ENCODE measurements at places on chromosomes 11 and 22. TPM values are rescaled to one million over a fixed set of nuclear protein-coding genes. Genes with fewer than 3 reads are reported as not detected.

- DNase-seq = no peak
- no peaks in the 10 kb centered on the region for H3K36me3 ChIP-seq
- no peak overlapping the region for H3K27ac ChIP-seq
Measured at GRCh38 chr11:62401811-62402210, 17.0 kb upstream of the SCGB1A1 start.

DNA sequence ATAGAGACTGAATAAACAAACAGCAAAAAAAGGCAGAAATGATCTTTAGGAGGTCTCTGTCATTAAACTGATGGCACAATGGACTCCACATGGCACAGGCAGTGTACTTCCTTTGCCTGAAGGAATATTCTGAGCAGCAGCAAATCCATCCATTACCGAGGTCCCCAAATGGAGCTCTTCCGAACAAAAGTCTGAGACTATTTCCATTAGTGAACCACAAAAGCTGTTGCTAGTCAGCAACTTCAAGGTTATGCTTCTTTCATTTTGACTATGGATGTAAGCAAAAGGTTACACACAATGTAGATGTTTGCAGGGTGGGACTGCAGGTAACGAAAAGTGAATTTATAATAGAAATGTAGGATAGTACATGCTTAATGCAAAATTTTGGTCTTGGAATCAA, 14.5 kb downstream of the NARS2 start:
- DNase-seq = no peak
- H3K27ac ChIP-seq = no peak overlapping the region
- H3K27me3 ChIP-seq = no peaks in the 10 kb centered on the region

GRCh38 chr22:47168900-47169800, 406.7 kb downstream of the TBC1D22A start:
- H3K4me1 ChIP-seq = no peaks in the 10 kb centered on the region
- no peaks in the 10 kb centered on the region for H3K36me3 ChIP-seq
- no peak overlapping the region for H3K4me3 ChIP-seq
- H3K27me3 ChIP-seq = no peaks in the 10 kb centered on the region
- DNase-seq = no peak

DNA sequence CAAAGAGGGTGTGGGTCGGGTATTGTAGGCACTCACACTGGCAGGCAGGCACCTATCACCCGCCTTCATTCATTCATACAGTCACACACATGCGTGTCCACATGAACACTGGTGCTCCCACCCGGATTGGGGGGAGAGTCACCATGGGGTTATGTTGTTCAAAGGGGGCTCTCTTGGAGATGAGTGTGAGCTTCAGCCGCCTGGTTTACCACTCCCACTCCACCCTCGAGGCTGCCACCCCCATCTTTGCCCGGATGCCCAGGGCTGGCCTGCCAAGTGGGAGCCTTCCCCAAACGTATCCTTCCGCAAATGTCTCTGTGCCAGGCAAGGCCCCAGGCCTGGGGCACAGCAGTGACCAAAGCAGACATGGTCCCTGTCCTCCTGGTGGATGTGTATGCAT, 22.6 kb downstream of the MRGPRD start:
- H3K4me1 ChIP-seq = peaks cover 6% of the 10 kb centered on the region
- no peak overlapping the region for H3K27ac ChIP-seq
- no peak for DNase-seq

DNA sequence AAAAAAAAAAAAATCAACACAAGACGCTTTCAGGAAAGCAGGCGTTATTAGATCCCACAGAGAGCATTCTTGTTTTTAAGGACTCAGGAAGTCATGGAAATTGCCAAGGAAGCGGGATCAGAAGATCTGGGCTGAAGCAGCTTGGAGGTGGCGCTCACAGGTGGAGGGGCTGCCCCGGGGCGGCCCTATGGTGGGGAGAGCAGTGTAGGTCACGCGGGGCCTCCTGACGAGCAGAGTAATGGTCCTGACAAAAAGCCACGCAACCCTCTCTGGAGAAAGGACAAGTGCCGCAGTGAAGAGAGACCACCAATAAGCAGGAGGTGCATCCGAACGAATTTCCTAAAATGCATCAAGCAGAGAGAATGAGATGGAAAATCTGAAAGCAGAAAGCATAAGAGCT, 407.0 kb downstream of the BRD1 start:
- no peak for DNase-seq
- H3K4me3 ChIP-seq = no peak overlapping the region
- H3K4me1 ChIP-seq = no peaks in the 10 kb centered on the region
- H3K27ac ChIP-seq = no peak overlapping the region
- no peaks in the 10 kb centered on the region for H3K27me3 ChIP-seq

DNA sequence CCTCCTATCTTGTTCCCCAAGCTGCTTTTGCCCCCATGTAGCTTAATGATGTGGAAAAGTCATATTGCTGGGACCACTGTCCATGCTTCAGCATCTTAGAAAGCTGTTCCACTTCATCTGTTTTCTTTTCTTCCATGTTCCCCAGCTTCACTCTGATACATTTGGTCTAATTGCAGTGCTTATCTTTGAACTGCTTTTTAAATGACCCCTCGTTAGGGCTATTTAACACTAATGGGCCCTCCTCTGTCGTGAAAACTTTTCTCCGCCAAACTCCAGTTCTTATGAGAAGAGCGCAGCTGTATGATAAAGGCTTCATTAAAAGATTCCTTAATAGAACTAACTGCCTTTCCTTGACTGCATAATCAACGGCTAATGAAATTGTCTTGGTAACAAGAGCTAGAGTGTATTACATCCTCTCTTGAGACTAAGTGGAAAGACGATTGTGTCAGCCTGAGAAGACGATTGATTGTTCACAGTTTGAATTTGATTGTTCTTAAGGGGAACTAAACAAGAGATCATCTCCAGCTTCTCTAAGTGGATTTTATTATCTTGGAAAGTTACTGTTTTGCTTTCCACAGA, 165.0 kb upstream of the MTNR1B start:
- no peaks in the 10 kb centered on the region for H3K27me3 ChIP-seq
- no peak overlapping the region for H3K27ac ChIP-seq
- no peaks in the 10 kb centered on the region for H3K4me1 ChIP-seq
- H3K36me3 ChIP-seq = no peaks in the 10 kb centered on the region
- no peak overlapping the region for H3K4me3 ChIP-seq
- no peak for DNase-seq

DNA sequence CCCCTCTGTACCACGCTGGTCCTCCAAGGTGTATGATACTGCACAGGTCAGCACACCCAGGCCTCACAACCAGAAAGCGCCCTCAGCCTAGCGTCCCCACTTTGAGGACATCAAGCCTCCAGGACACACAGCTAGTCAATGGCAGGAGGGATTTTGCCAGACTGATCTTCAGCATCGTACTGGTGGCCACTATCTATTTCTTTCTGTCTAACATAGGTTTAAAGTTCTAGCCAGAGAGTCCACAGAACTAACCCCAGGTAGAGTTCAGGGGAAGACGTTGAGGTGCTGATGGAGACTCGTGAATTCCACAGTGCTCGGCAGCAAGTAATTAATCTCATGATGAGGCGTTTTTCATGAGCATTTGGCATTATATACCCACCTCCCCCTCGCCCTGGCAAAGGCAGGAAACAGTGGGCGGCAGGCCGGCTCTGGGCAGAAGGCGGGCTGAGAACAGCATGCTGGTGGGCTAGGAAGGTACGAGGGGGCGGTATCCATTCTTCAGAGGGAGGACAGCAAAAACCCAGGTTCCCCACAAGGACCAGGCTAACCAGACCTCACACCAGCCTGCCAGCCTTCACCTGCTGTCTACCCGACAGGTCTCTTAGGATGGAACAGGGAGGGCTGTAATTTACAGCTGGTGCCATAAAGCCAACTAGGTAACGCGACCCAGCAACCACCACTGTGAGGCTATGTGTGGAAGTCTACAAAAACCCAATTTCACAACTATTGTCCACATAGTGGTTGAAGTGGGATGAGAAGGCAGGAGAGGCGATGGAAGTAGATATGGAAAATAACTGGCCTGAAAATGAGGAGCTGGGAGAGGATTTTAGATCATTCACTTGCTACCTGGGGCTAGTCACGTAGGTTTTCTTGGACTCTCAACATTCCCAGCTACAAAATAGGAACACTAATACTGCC, 18.5 kb downstream of the MYH9 start:
- H3K36me3 ChIP-seq = peaks cover 26% of the 10 kb centered on the region
- no peaks in the 10 kb centered on the region for H3K27me3 ChIP-seq
- H3K4me3 ChIP-seq = peak overlapping the region; percentile 22
- peak overlapping the region; percentile 70 for H3K27ac ChIP-seq
- DNase-seq = no peak
- peaks cover 97% of the 10 kb centered on the region for H3K4me1 ChIP-seq

DNA sequence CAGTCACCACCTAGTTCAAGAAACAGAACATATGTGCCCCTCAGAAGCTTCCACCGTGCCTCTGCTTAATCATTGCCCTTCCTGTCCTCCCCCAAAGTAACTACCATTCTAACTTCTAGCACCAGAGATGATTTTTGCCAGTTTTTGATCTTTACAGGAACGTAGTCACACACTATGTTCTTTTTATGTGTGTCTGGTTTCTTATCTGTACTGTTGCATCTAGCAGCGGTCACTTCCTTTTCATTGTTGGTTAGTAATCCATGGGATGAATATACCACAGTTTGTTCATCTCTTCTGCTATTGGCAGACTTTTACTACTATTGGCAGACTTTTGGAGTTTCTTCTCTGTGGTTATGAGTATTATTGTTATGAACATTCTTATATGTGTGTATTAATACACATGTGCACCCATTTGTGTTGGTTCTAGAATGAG, 34.6 kb downstream of the SPECC1L start:
- H3K36me3 ChIP-seq = peaks cover 14% of the 10 kb centered on the region
- no peaks in the 10 kb centered on the region for H3K27me3 ChIP-seq
- no peak overlapping the region for H3K4me3 ChIP-seq
- H3K4me1 ChIP-seq = peaks cover 3% of the 10 kb centered on the region
- DNase-seq = peak; percentile 71

- no peak overlapping the region for H3K27ac ChIP-seq
- DNase-seq = no peak
- no peak overlapping the region for H3K4me3 ChIP-seq
- H3K36me3 ChIP-seq = no peaks in the 10 kb centered on the region
- H3K4me1 ChIP-seq = no peaks in the 10 kb centered on the region
Measured at GRCh38 chr11:19848219-19848618, 135.6 kb downstream of the NAV2 start.

- H3K4me1 ChIP-seq = no peaks in the 10 kb centered on the region
- H3K27me3 ChIP-seq = no peaks in the 10 kb centered on the region
Measured at GRCh38 chr11:45993531-45994001, 71.1 kb downstream of the LARGE2 start.

DNA sequence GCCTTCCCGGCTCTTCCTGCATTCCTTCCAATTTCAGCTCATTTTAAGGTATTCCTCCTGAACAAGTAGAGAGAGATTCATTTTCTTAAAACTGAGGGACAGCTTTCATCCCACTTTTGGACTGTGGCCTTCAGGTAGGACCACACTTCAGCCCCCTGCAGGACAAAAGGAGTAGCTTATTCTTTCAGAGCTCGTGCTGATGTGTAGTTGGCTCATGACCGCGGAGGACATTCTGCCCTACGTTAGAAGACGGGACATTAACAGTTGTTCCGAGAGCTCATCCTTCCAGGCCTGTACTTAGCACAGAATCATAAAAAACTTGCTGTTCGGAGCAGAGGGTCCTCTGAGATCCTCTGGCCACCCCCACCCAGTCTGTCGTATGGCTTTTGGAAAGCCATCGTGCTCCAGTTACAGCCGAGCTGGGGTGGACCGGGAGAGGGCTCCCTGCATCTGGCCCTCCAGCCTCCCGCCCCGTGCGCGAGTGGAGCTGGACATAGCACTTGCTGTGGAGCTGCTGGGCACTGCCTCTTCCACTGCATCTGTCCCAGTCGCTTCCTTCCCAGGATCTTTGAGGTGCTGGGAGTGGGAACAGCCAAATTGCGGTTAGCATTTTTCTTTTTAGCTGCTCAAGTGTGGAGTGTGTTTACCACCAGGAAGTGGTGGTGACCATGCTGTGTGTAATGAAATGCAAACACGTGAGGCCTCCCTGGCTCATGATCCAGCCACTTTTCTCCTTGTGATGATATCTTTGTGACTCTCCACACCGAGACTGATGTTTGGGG, 250.3 kb downstream of the TBC1D22A start:
- peak; percentile 63 for DNase-seq
- H3K36me3 ChIP-seq = peaks cover 5% of the 10 kb centered on the region
- no peak overlapping the region for H3K27ac ChIP-seq
- H3K4me3 ChIP-seq = no peak overlapping the region
- H3K27me3 ChIP-seq = no peaks in the 10 kb centered on the region
- peaks cover 6% of the 10 kb centered on the region for H3K4me1 ChIP-seq

DNA sequence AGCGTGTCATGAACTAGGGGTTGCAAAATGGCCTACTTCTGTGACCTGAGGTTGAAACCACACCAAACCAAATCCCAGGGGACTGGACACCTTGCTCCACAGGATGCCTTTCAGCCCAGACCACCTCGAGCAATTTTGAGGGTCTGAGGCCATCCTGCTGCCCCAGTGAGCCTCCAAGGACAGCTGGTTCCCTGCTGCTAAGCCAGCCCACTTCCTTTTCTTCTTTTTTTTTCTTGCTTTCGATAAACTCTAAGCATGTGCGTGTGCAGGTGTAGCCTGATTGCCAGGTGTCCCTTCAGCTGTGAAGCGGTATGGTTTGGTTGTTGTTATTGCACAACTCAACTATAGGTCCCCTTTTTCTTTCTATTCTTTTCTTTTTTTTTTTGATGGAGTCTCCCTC, 2.7 kb downstream of the CRYBB1 start:
- no peak for DNase-seq
- H3K4me3 ChIP-seq = no peak overlapping the region
- peaks cover 3% of the 10 kb centered on the region for H3K27me3 ChIP-seq
- no peaks in the 10 kb centered on the region for H3K36me3 ChIP-seq
- H3K27ac ChIP-seq = no peak overlapping the region

DNA sequence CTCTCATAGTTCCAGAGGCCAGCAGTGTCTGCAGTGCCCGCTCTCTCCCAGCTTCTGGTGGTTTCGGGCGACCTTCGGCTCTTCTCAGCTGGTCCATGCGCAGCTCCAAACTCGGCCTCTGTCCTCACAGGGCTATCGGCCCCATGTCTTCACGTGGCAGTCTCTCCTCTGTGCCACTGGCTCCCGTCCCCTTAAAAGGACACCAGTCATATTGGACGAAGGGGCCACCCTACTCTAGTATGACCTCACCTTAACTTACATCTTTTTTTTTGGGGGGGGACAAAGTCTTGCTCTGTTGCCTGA, 13.8 kb downstream of the LTO1 start:
- H3K27me3 ChIP-seq = no peaks in the 10 kb centered on the region
- no peak overlapping the region for H3K4me3 ChIP-seq
- H3K36me3 ChIP-seq = peaks cover 2% of the 10 kb centered on the region

The AGBL2 gene
- total RNA-seq = 1.4 TPM

The DEFB131B gene
- total RNA-seq = not detected

The PGA5 gene
- 0.79 TPM for total RNA-seq

The TSKU gene
- total RNA-seq = 69.6 TPM

The MS4A5 gene
- not detected for total RNA-seq
